Forelimb muscle (tissue), 1 donor: ENCODE measurements at places on chromosomes 12 and 14. TPM values are rescaled to one million over a fixed set of nuclear protein-coding genes. Genes with fewer than 3 reads are reported as not detected.

The IFNG-AS1 gene
- polyA plus RNA-seq: 0.15 TPM

The NINJ2 gene
- polyA plus RNA-seq: 5.5 TPM

The OVCH1 gene
- 0.54 TPM for polyA plus RNA-seq

The SLC5A8 gene
- 0.04 TPM for polyA plus RNA-seq

The RNF212B gene
- 0.59 TPM for polyA plus RNA-seq

The PDE3A gene
- 7.9 TPM for polyA plus RNA-seq

The ACVRL1 gene
- 44.9 TPM for polyA plus RNA-seq

The HOXC5 gene
- polyA plus RNA-seq: 0.52 TPM

The KITLG gene
- 10.7 TPM for polyA plus RNA-seq

The RNU6-7 gene
- not detected for polyA plus RNA-seq

The CBLN3 gene
- 2.4 TPM for polyA plus RNA-seq

The RSRC2 gene
- polyA plus RNA-seq: 118 TPM

The VRTN gene
- polyA plus RNA-seq: 0.05 TPM

The ACSM4 gene
- 0.09 TPM for polyA plus RNA-seq

The ZFHX2 gene
- 1.5 TPM for polyA plus RNA-seq

The AQP2 gene
- not detected for polyA plus RNA-seq
